ENCODE measurements at places on chromosomes 4 and X. TPM values are rescaled to one million over a fixed set of nuclear protein-coding genes. Genes with fewer than 3 reads are reported as not detected.

BTK gene
- total RNA-seq, result not detected

NSDHL gene
- 24.2 TPM for total RNA-seq

SYNPO2 gene
- total RNA-seq, result 13.6 TPM

IQCM gene
- not detected for total RNA-seq

FHIP1A gene
- total RNA-seq, result under 0.01 TPM

COX7B2 gene
- not detected for total RNA-seq

Data from regular cardiac myocyte (primary cell).